ENCODE measurements at places on chromosomes 11 and 22.
A peak's percentile ranks its signal among the peaks of the same experiment; 100 is the strongest.

GRCh38 chr11:64285885-64286800 is 495 bp downstream of the GPR137 start:
- DNase-seq: no peak

DNA sequence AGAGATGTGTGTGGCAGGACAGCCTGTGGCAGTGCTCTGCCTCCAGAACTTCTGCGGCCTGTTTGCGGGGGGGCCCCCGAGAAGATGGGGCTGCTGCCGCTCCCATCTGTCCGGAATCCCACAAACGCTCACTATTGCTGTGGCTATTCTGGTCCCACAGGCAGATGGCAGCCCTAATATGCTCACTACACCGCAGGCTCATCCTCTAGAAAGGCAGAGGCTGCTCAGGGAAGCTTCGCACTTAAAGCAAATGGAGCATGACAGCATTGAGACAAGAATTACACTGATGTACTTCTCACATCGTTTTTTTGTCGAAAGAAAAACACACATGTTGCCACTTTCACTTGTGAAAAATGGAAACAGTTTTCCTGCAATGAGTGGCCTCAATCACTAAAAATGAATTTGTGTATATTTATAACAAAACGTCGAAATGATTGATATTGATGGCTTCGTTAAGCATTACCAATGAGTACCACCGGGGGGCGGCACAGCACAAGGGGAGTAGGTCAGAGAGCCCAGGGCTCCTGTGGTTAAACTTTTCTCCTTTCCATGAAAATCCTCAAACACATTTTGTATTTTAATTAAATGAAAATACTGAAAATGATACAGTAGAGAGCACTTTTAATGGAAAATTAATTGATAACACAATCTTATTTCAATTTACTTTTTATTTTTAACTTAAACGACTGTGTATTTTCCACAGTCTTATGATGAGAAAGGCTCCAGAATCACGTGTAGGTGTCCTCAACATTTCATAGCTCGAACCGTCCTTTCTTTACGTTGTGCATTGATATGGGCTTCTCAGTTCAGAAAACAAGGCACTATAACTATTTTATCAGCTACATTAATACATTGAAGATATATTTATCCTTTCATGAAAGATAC is 69.1 kb downstream of the CTTN start:
- DNase-seq: no peak

- DNase-seq: peak; percentile 22
Measured at GRCh38 chr11:96012086-96012824, 88.3 kb upstream of the MTMR2 start.

DNA sequence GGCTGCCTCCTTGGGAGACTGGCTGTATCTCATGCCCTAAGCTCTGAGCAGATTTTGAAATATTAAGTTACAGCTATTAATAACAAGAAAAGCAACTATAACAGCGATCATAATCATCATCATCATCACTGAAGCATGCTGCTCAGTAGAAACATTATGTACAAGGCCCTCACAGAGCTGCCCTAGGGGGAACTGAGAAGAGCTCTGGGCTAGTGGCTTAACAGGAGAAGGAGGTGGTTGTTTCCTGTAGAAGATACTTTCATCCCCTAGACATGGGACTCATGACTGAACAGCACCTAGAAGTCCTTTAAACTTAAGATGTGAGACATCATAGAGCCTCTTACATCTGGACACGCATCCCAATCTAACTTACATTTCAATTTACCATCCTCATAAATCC is 332.8 kb upstream of the PLET1 start:
- no peak for DNase-seq

DNA sequence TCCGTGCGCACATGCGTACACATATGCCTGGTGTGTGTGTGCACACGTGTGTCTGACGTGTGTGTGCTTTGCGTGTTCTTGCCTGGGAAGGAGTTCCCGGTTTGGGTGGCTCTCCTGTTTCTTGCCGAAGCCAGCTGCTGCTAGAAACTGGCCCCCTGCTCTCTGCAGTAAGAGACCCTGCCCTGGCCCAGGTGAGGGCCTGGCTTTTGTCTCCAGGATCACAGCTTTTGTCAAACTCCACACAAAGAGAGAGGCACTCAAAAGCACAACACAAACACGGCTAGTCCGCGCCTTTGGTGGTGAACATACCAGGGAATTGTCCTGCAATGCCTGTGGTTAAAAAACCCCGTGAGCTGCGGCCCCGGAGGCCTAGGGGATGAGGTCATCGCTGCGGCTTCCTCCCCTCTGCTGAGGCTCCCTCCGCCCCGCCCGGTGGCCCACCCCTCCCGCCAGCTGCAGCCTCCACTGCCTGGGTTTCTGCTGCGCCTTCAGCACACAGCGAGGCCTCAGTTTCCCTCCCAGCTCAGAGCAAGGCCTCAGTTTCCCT is 88.9 kb downstream of the KCNQ1 start:
- DNase-seq: peak; percentile 50

- DNase-seq: no peak
Measured at GRCh38 chr22:35578836-35579575, 38.1 kb downstream of the MB start.

DNA sequence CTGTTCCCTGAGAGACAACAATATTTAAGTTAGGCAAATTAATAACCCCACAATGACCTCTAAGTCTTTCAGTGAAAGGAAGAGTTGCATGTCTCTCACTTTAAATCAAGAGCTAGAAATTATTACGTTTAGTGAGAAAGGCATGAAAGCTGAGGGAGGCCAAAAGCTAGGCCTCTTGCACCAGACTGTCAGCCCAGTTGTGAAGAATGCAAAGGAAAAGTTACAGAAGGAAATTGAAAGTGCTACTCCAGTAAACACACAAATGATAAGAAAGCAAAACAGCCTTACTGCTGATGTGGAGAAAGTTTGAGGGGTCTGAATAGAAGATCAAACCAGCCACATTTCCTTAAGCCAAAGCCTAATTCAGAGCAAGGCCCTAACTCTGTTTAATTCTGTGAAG is 45.0 kb downstream of the BBOX1 start:
- DNase-seq: no peak

DNA sequence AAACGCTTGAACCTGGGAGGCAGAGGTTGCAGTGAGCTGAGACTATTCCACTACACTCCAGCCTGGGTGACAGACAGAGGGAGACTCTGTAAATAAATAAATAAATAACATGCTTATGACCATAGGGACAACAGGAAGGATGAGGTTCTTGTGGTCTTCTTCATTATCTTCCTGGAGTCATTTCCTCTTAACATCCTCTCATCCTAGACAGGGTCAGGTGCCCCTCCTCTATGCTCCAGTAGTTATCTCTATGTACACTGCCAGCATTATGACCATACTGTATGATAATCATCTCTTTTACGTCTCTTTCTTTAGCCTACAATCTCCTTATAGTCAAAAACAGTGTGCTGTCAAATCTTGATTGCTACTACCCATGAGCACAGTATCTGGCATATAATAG is 17.7 kb downstream of the RAB30 start:
- DNase-seq: no peak

DNA sequence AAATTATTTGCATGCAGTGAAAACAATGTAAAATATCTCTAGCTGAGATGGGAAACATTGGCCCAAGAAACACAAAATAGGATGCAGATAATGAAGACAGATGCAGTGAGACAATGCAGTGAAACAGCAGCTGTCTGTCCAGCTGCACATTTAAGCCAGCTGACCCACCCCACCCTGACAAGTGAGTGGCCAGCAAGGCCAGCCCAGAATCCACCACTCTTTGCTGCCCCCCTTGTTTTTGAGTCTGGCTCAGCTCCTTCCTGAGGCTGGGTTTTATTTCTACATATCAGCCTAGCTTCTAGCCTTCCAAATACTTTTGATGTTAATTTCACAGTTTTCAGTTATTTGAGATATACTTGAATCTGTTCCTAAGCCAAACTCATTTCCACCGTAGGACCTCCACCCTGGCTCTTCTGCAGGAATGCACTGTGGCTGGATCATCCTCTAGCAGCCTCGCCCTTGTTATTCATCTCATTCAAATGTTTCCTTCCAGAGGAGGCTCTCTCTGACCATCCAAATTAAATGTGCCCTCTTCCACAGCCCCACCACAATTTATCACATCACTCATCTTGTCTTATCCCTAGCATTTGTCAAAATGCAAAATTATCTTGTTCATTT is 154.1 kb upstream of the POU2AF2 start:
- DNase-seq: no peak

GRCh38 chr11:95337175-95337957 is 106.4 kb upstream of the SESN3 start:
- DNase-seq: no peak

- no peak for DNase-seq
Measured at GRCh38 chr11:105045676-105046296, 651 bp upstream of the CARD16 start.

DNA sequence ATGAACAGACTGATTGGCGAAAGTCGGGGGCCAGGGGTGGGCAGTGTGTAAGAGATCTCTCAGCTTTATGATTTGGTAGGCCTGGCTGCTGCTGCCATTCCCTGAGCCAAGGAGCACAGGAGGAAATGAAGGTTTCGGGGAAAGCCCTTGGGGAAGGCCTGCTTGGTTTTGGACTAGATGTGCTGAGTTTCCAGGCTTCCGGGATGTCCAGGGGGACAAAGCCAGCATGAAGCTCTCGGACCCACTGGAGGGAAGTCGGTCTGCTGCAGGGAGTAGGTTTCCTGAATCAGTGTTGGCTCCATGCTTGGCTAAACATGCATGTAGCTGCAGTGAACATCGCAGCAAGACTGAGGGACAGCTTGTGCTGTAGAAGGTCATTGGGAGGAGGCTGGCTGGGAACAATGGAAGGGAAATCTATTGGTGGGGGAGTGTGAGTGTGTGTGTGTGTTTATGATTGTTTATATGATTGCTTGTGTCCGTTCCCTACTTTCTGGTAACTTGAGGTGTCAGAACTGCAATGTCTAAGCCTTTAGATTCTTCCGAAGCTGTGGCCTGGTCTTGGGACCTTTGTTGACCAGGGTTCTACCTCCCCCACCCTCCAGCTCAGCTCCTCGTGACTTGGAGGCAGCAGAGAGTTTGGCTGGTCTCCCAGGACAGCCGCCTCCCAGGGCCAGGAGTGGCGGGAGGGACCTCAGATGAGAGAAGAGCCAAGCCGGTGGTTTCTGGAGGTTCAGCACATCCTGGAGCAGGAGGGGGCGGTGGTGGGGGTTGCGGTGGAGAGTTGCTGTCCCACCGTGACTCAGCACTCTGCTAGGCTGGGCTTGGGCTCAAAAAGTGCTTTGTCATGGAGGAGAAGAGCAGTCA is 4.0 kb upstream of the FTH1 start:
- DNase-seq: no peak

DNA sequence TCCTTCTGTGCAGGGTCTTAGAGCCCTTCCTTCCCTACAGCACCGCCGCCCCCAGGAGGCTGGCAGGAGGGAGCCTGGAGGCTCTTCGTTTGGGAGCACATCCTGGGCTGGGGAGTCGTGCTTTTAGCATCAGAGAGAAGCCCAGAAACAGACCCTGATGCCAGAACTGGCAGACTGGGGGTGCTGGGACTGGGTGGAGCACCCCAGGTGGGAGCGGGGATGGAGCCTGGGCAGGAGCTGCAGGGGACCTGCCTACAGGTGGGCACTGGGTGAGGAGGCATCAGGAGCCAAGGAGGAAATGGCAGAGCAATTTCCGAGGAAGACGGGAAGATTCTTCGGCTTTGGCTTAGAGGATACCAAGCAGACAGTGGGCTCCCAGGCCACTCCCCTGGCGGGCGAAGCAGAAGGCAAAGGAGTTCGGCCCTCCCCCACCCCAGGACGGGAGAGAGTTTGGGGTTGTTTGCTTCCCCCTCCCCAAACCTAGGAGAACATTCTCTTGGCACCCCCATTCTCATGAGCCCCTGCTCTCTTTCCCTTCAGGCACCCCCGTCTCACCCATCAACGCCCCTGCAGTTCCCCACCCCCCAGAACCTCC is 1.1 kb downstream of the SYT7 start:
- no peak for DNase-seq

- DNase-seq: no peak
Measured at GRCh38 chr11:87976009-87976408, 199.2 kb downstream of the RAB38 start.

- no peak for DNase-seq
Measured at GRCh38 chr11:133975488-133975849, 18.7 kb upstream of the IGSF9B start.

GRCh38 chr11:36441610-36442208 is 68.4 kb downstream of the TRAF6 start:
- DNase-seq: no peak

- DNase-seq: no peak
Measured at GRCh38 chr11:61138935-61139334, 22.3 kb downstream of the VPS37C start.

GRCh38 chr22:40487663-40488249 is 117.4 kb downstream of the SGSM3 start:
- peak; percentile 6 for DNase-seq

DNA sequence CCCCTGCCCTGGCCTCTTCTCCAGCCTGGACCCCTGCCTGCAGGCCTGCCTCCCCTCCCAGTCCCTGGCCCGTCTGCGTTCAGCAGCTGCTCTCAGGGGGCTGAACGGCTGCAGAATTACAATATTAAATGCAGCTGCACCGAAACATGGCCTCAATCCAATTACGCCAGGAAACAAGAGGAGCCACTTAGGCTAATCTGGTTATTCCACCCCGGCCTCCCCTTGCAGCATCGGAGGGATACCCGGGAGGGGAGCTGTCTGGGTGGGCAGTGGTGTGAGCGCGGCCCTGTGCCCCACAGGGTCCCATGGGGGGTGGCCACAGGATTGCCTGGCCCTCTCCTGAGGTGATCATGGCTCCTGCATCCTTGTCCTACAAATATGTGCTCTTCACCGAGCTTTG is 42.6 kb downstream of the FLRT1 start:
- DNase-seq: no peak

DNA sequence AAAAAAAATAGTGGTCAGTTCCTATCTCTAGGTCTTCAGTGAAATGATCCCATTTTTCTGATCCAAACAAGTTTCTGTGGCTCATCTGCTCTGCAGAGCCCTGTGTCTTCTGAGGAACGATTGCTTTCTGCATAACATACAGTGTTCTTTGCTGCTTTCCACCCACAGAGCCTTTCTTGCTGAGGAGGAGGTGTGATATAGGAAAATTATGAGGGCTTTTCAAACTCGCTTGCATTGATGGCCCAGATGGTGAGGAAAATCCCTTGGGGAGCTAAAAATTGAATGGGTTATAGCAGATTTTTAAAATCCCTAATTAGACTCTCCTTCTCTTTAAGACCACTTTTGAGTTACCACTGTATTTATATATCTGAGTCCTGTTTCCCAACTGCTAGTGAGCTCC is 31.3 kb downstream of the JAM3 start:
- DNase-seq: no peak

GRCh38 chr22:36185828-36186624 is 15.6 kb downstream of the APOL4 start:
- no peak for DNase-seq

Data from activated gamma-delta T cell treated with Interleukin-2 at 50 U/mL for 16 hours (primary cell).